ENCODE measurements at places on chromosomes 16 and 17.

GRCh38 chr17:30790279-30790678 lies 34.2 kb downstream of the CRLF3 start:
- DNase-seq = no peak

GRCh38 chr17:42199416-42200011 lies 5.2 kb upstream of the GHDC start:
- DNase-seq = no peak

GRCh38 chr17:51650772-51651171 lies 390.4 kb downstream of the UTP18 start:
- DNase-seq = no peak

DNA sequence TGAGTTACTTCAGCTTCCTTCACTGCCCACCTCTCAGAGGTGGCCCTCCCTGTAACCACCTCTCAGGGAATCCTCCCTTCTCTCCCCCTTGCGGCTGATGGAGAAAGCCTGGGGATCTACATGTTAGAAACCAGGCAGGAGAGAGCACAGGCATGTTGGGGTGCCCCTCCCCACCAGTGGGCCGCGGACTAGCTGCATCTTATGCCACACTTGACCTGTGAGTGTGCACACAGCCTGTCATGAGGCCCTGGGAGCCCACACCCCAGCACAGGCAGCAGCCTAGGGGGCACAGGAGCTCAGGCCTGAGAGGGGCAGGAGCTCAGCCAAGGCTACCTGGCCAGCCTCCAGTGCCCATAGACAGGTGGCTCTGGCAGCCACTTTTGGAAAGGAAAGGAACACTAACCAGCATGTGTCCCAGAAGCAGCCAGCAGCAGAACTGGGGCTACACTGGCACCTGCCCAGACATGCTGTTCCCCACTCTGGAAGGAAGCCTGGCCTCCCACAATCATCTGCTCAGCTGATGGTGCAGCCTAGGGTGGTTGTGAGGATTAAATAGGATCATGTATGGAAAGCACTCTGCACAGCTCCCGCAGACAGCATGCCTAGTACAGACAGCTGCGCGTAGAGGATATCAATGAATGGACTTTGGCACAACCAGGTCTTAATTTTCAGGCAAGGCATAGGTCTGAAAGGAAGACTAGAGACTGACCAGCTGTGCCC lies 60.5 kb downstream of the TMEM132E start:
- DNase-seq = no peak

- no peak for DNase-seq
Measured at GRCh38 chr17:1286379-1287106, 7.1 kb downstream of the TRARG1 start.

DNA sequence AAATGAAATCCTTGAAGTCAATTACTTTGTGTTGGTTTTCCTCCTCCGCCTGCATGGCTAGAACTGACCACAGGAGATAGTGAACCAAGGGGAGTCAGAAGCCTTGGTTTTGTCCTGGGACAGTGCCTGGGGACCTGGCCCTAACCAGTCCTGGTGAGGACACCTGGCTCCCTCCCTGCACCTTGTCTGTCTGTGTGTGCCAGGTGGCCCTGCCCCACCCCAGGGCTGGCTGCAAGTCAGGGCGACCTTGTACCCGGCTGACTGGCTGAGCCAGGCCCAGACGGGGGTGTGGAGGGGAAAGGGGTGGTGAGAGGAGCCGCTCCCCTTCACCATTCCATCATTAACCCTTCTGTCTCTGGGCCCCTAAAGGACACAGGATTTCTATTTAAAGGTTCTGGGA lies 3.4 kb downstream of the RAPGEFL1 start:
- no peak for DNase-seq

- DNase-seq = no peak
Measured at GRCh38 chr17:59851439-59852375, 41.0 kb downstream of the TUBD1 start.

- no peak for DNase-seq
Measured at GRCh38 chr16:12732600-12732999, 71.1 kb downstream of the CPPED1 start.

GRCh38 chr17:22443061-22443460 lies 750.7 kb downstream of the KCNJ18 start:
- DNase-seq = no peak

DNA sequence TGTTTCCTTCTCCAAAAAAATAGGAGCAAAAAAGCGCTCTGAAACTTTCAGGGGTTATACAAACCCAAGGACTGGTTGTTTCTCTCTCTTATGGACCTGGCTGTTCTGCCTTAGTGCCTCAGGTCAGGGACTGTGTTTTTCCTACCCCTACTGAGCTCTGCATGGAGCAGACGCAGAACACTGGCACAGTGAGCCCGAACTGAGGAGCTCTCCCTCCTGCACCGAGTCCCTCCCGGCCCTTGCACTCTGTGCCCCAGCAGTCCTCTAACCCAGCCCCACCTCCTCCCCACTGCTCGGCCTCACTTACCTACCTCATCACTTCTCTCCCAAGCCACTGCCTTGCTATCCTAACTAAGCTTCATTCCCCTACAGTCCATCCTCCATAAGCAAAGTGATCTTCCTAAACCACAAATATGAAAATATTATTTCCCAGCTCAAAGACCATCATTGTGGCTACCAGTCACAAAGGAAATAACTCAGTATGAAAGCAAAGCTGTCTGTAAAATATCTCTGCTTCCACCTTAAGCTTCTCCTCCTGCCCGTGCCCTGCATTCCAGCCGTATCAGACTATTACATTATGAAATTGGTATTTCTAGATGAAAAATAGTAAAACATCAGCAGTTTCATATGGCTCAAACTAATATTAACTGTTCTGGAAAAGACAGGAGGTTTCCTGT lies 13.6 kb downstream of the MEIOB start:
- no peak for DNase-seq

- no peak for DNase-seq
Measured at GRCh38 chr16:88822281-88823040, 10.7 kb upstream of the APRT start.

Data from activated CD4-positive, alpha-beta T cell treated with anti-CD3 and anti-CD28 coated beads, Interleukin-2, amount 50 U/mL, for 16 hours (primary cell).